ENCODE measurements at places on chromosomes 2 and 18.

GRCh38 chr18:63783394-63783793 is 8.2 kb downstream of the SERPINB7 start:
- no peak for DNase-seq

GRCh38 chr18:59685501-59685900 is 11.7 kb downstream of the CCBE1 start:
- DNase-seq, result no peak

DNA sequence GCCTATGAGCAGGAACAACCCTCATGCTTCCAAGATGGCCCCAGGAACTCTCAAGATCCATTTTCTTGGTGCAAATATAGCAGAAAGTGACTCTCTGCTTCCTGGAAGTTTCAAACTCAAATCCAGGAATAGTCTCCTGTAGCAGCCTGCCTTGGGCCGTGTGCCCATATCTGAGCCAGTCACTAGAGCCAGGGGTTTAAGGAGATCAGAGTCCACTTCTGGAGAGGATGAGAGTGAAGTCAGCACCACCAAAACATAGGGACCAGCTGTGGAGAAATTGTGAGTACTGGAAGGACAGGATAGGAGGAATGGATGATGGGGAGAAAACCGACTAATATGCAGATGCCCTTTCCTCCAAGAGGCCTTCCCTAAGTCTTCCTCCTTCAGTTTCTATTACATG is 33.2 kb downstream of the PSD4 start:
- no peak for DNase-seq

DNA sequence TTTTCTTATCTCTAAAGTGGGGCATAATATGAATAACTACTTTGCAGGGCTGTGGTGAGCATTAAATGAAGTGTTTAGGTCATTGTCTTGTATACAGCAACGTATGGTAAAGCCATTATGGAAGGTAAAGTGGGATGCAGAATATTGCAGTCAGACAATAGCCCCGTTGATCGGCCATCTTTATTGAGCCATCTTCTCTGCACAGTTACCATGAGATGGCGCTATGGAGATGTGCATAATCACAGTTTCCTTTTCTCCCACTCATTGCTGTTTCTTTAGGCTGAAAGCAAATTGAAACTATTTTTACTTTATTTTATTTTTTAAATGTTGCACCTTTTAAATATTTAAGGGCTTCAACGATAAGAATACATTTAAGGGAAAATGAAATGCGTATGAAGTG is 108.9 kb downstream of the THSD7B start:
- no peak for DNase-seq

DNA sequence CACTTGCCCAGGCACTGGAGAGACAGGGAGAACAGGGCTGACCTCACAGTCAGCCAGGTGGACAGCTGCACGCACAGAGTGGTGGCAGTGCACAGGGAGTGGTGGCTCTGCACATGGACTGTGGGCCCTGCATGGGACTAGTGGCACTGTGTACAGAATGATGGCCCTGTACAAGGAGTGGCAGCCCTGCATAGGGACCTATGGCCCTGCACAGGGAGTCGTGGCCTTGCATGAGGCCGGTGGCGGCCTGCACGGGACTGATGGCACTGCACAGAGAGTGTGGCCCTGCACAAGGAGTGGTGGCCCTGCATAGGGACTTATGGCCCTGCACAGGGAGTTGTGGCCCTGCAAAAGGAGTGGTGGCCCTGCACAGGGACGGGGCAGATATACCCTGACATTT is 19.1 kb upstream of the STEAP3 start:
- no peak for DNase-seq

- DNase-seq, result no peak
Observed at GRCh38 chr18:9428862-9429661, 46.3 kb upstream of the RALBP1 start.

DNA sequence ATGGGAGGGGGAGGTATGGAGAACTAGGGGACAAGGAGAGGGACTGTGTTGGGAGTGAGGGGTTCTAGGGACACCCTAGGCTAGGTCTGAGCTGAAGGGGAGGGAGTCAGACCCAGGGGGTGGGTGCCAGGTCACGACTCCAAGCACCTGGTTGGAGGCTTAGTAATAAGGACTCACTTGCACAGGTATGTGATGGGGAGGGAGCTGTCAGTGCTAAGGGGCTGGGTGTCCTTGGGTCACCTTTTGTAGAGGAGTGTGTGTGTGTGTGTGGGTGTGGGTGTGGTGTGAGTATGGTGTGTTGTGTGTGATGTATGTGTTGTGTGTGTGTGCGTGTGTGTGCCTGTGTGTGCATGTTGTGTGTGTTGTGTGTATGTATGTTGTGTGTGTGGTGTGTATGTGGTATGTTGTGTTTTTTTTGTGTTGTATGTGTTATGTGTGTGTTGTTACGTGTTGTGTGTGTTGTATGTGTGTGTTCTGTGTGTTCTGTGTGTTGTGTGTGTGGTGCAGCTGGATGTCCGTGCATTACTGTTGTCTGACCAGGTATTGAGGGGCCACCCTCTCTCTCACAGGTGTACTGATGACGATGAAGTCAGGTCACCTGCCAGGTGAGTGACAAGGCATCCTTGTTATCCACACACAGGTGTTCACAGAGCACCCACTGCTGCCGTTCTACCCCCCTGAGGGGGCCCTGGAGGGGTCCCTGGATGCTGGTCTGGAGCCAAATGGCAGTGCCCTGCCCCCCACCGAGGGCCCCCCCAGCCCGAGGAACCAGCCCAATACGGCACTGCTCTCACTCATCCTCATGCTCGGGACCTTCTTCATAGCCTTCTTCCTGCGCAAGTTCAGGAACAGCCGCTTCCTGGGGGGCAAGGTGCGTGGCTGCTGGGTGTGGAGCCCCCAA is 9.8 kb downstream of the SLC4A3 start:
- DNase-seq, result no peak

All from right kidney (tissue), 9 donors.